ENCODE measurements at places on chromosomes 4 and X.

DNA sequence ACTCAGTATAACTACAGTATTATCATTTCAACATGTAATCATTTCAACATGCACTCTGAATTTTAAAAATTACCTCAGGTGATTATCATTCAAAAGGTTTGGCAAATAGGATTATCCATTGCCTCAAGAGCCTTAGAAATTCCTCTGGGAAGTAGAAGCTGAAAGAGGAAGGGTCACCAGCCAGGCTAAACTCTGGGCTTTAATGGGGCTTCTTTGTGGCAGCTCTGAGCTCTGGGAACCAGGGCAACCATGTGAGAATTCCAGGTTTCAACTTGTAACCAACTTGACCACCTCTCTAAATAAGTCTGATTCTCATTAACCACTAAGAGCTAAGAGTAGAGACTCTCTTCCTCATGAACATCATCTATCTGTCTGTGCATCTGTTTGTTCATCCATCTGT lies 117.2 kb upstream of the MED14 start:
- no peak for DNase-seq

GRCh38 chr4:99221980-99222379 lies 2.9 kb upstream of the ADH6 start:
- no peak for DNase-seq

GRCh38 chr4:139085141-139085540 lies 69.6 kb downstream of the NOCT start:
- no peak for DNase-seq

GRCh38 chrX:85906399-85906798 lies 141.0 kb downstream of the CHM start:
- no peak for DNase-seq

DNA sequence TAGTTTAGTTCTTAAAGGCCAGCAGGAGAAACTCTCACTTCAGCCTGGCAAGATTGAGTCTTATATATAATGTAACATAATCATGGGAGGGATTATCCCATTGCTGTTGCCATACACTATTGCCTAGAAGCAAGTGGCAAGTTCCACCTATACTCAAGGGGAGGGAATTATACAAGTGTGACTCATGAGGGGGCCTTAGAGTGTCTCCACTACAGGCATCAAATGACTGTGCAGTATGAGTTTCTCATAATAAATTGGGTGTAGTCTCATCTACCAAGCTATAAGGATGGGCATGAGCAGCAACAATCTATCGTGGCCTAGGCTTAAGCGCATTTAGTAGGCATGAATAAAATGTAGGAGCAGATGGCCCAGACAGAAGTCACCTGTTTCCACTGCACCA lies 89.1 kb upstream of the C1GALT1C1 start:
- no peak for DNase-seq

DNA sequence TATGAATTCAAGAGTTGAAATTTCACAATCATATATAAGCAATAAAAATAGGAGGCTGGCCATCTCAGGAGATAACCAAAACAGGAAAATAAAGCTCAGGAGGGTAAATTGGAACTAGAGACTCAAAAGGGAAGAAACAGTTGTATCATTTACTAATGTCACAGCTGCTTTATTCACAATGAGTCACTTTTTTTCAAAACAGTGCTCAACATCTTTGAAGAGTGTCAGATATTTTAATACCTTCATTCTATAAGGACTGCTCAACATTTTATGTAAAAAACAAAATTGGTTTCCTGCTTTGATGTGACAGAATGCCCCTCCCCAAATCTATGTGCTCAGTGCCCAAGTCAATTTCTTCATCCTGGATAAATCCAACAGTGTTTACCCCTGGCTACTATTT lies 97.7 kb downstream of the DDX60 start:
- DNase-seq: no peak

GRCh38 chr4:5940470-5941203 lies 47.8 kb upstream of the CRMP1 start:
- DNase-seq: no peak

GRCh38 chr4:103915224-103915869 lies 195.6 kb upstream of the TACR3 start:
- DNase-seq: no peak

DNA sequence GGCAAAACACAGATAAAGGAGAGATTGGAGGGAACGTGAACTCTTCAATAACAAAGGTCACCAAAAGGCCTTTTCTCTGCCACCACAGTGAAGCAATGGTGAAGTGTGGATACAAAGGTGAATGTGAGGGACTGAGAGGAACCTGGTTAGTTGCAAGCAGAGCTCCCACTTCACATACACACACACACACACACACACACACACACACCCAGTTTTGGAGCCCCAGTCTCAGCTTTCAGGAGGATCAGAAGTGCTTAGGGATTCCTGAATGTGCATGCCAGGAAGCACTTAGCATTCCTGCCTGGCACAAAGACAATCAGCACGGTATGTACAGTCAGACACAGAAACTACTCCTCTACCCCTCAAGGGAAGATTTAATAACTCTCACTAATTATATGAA lies 71.5 kb downstream of the ARHGEF9 start:
- no peak for DNase-seq

DNA sequence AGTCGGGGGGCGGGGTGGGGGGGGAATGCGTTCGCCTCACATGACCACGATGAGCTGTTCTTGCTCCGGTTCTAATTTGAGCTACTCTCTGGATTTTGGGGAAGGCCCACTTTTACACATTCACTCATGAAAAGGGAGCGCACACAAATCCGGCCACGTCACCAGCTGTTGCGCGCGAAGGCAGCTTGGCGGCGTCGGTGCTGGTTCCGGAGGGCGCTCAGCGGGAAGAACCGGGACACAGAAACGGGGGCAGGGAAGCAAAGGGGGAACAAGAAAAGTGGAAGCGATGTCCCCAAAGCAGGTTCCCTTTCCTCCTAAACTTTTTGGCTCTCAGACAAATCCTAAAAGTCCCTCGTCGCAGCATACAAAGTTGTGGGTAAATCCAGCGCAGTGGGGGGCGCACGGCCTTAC lies 605 bp downstream of the ANXA5 start:
- peak; percentile 94 for DNase-seq

DNA sequence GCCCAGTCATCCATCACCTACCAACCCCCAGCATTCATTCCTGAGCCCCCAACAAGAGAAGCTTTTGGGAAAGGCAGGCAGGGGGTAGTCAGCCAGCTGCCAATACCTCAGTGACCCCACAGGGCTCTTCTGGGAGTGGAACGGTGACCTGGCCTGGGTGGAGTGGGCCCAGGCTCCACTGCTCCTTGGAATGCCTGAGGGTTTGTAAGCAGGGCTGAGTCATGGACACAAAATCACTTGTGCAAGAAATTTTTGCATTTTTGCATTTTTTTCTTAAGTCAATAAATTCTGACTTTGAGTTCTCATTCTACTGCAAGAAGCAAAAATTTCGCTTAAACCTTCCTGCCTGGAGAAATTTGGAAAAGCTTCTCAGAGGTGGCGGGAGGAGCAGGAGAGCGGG lies 18.5 kb downstream of the SORCS2 start:
- no peak for DNase-seq

- no peak for DNase-seq
These were observed 35.5 kb upstream of the HMX1 start for GRCh38 chr4:8906991-8907595.
